ENCODE measurements at places on chromosomes 6 and 20.

DNA sequence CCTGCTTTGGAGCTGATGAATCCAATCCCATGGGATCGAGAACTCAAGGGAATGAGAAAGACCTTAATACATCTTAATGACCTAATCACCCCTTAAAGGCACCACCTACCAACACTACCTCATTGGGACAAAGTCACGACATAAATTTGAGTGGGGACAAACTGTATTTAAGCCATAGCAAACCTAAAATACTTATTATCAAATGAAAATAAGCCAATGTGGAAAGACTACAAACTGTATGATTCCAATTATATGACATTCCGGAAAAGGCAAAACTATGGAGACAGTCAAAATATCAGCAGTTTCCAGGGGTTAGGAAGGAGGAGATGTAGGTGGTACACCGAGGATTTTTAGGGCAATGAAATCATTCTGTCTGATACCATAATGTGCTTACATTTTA lies 53.3 kb upstream of the NCOA3 start:
- no peak for DNase-seq

GRCh38 chr20:16612706-16613105 lies 39.5 kb upstream of the KIF16B start:
- DNase-seq: no peak

DNA sequence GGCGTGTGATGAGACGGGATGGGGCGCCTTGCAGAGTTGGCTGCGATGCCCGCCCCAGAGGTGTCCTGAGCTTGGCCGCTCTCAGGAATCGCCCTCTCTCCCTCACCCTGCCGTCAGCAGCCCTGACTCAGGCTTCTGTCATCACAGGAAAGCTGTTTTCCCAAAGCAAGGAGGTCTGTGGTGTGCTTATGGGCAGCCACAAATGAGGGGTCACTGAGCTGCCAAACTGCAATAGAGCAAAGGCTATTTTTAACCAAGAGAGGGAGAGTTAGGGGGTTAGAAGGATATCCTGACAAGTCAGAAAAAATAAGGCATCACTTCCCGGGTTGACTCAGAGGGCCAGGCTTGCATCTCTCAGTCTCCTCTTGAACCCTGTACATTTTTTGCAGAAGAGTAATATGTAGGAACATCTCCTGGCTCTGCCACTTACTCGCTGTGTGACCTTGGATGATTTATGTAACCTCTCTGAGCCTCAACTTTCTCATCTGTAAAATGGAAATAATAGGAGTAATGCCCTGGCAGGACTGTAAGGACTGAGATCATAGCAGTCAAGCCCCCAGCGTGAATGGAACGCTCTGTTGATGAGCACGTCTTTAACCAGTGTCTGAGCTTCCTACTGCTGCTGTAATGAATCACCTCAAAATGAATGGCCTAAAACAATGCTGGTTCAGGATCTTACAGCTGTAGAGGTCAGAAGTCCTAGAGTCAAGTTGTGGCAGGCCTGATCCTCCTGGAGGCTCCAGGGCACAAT lies 181.9 kb downstream of the NFATC2 start:
- DNase-seq: no peak

DNA sequence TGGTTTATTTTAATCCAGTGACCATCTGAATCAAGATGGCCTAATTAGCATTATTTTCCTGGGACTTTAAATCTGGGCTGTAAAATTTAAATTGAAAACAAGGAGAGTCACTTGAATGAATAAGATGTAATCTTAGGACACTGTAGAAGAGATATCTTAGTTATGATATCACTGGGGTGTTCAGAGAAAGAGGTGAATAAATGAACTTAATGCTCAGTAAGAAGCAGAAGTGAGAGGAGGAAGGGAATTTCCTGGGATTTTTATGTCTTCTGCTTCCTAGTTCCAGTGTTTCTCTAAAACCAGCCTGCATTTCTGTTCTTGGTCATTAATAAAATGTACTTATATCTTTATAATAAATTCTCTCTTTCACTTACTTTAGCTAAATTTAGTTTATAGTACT lies 136.8 kb upstream of the PTPRK start:
- no peak for DNase-seq

DNA sequence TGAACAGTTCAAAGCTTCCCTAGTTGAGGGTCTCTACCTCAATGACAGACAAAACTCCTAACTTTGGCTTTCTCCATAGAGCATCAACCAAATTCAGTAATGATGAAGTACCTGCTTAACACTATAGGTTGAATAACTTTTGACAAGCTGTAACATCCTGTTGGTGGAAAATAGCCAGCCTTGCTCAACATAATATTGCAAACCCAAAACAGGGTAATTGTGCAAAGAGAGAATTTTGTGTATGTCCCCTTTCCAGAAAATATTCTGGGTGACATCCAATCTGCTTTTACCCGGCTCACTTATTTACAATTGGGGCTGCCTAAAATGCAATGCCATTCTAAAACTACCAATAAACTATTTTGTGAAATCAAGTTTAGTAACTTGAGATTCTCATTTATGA lies 72.8 kb downstream of the ATXN1 start:
- DNase-seq: no peak

- no peak for DNase-seq
Measured at GRCh38 chr6:157585274-157586087, 204.5 kb downstream of the ZDHHC14 start.

- DNase-seq: no peak
Measured at GRCh38 chr6:35463292-35463691, 4.9 kb upstream of the RPL10A start.

GRCh38 chr6:71997341-71997740 lies 111.0 kb downstream of the RIMS1 start:
- no peak for DNase-seq

DNA sequence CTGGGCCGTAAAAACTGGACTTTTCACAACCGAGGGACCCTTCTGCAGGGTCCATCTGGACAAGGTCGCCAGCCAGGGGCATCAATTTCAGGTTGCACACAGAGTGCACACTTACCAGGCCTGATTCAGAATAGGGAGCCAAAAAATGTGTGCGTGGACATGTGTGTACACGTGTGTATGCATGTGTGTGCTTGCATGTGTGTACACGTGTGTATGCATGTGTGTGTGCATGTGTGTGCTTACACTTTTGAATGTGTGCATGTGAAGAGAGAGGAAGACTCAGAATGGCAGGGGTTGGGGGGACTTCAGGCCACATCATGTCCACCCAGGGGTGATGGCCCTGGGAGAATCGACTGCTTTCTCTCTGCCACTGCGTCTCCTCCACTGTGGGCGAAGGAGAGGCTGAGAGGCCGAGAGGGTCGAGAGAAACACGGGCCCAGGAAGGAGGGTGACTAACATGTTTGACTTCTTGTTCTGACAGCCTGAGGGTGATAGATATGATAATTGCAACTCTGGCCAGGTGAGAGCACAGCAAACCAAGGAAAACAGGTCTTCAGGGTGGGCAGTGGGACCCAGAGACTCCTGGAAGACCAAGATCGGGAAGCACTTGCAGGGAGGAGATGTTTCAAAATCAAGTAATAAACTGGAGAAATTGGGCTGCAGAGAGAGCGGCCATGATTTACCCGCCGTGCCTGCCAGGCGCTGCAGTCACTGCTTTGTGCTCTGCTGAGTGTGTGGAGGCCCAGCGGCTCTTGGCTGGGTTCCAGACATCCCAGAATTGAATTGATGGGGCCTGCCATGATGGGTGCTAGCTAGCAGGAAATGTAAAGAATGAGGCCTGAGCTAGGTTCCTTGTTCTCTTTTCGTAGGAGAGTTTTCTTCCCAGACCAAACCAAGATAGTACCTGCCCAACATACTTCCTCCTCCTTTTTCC lies 310.8 kb downstream of the QKI start:
- DNase-seq: no peak

All from left renal cortex interstitium (tissue), 4 donors.